ENCODE measurements at places on chromosomes 7 and 10.

- no peak for DNase-seq
Measured at GRCh38 chr10:50855015-50855414, 30.4 kb downstream of the A1CF start.

GRCh38 chr7:142968229-142968628, 6.1 kb upstream of the KEL start:
- DNase-seq, result no peak

DNA sequence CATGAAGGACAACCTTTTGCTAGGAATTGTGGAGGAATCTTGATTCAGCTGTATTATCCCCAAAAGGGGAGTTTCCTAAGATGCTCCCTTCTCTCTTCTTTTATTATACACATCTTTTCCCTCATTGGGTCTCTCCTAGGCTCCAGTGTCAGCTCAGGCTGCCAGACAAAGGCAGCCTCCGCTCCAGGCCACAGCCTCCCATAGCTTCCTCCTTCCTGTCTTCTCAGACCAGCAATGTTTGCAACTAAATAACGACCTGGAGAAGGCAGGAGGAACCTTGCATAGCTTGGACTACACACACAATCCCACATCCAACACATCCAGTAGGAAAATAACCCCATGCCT, 12.3 kb downstream of the SFXN3 start:
- no peak for DNase-seq

GRCh38 chr10:118971187-118971586, 58.3 kb upstream of the NANOS1 start:
- DNase-seq, result no peak

GRCh38 chr7:2641406-2642393, 9.9 kb downstream of the TTYH3 start:
- peak; percentile 93 for DNase-seq

- DNase-seq, result no peak
Measured at GRCh38 chr10:4688601-4689000, 137.4 kb upstream of the AKR1E2 start.

- no peak for DNase-seq
Measured at GRCh38 chr7:80946858-80947257, 28.0 kb upstream of the SEMA3C start.

- no peak for DNase-seq
Measured at GRCh38 chr10:48237259-48238250, 36.9 kb downstream of the FRMPD2 start.

GRCh38 chr10:84317174-84317573, 11.2 kb upstream of the CCSER2 start:
- no peak for DNase-seq

GRCh38 chr7:149525280-149525679, 27.7 kb upstream of the ZNF746 start:
- DNase-seq, result no peak

DNA sequence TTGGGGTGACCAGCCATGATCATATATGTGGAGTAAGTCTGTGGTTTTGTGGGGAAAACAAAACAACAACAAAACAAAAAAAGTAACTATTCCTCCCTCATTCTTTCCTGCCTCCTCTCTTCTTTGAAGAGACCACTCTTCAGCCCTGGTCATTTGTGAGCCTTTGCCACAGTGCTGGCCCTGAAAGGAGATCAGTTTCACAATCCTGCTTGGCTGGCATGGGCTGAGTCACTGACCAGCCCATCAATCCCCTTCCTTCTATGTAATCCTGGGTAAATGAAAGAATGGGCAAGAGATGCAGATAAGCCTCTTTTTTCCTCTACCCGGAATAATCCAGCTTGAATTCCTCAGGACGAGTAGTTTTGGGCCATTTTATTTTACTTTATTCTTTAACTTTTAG, 13.6 kb downstream of the CSTF2T start:
- DNase-seq, result no peak

DNA sequence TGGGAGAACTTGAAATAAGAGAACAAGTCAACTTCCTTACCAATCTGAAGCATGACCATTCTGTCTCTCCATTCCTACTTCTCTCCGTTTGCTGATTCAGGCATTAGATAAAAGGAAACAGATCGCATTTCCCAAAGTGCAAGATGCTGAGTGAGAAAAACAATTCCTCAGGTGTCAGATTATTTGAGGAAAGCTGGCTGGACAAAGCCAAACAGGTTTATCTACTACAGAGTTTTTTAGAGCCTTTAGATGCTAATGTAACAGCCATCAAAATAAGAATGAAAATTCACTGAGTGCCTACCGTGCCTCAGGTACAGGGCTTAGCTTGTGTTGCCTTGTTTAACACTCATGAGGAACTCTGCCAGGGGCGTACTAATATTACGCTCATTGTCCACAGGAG, 135.9 kb upstream of the MBL2 start:
- no peak for DNase-seq

GRCh38 chr7:75925717-75926435, 10.9 kb downstream of the POR start:
- DNase-seq, result no peak

GRCh38 chr7:17355050-17355449, 56.6 kb downstream of the AHR start:
- DNase-seq, result no peak

- peak; percentile 29 for DNase-seq
Measured at GRCh38 chr10:60384708-60385398, 4.8 kb downstream of the ANK3 start.

DNA sequence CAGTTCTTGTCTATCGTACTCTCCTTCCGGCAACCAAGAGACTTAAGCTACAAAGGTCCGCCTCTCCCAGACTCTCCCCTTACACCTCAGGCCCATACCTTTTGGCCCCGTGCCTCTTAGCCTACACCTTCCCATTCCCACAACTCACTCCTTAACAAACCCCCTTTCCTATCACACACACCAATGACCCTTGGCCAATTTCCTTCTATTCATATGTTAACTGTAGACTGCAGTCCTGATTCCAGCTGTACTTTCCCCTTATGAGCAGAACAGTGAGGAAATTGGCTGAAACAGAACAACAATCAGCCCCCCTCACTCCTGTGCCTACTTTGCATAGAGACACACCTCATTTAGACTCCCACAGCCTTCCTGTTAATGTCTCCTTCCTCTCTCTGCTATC, 1.4 kb upstream of the TMEM139 start:
- no peak for DNase-seq

DNA sequence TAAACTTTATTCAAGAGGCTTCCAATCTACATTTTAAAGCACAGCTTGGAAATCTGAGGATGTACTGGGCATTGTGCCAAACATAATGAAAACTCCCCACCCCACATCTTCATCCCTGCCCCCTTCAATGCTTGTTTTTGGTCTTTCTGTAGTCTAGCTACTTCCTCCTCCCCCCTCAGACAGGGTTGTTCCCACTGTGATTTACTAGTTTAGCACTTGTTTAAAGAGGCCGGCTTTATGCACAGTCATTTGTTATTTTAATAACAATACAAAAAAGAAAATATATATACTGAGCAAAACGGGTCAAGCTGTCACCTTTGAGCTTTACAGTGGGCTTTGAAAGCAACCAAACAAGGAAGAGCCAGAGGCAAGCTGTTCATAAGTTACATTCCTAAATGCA, 132.6 kb downstream of the CHRM2 start:
- no peak for DNase-seq

DNA sequence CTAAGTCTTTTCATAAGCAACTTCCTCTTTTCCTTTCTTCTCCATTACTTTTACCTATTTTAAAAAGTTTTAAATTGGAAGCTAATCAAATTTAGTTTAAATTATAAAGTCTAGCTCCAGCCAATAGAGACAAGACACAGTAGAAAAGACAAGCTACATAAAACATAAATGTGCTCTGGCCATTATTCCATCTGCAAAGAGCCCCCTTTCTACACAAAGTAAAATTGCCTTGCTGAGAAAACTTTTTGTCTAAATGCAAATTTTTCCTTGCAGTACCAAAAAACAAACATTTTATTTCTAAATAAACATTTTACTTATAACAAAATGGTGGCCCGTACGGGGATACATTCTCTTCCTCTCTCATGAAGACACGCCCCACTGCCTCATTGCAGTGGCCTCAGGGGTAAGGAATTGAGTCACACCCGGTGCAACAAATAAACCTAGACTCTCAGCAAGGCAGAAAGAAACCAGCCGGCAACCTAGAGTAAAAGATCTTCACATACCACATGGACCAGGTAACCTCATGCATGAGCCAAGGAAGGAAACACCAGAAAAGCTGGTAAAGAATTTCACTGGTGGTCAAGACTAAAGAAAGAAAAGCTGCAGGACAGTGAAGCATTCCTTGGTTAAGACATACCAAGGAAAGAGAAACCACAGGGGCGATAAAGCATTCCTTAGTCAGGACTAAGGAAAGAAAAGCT, 71.6 kb upstream of the ZNF746 start:
- no peak for DNase-seq

GRCh38 chr10:8507156-8507555, 452.7 kb downstream of the GATA3 start:
- no peak for DNase-seq

DNA sequence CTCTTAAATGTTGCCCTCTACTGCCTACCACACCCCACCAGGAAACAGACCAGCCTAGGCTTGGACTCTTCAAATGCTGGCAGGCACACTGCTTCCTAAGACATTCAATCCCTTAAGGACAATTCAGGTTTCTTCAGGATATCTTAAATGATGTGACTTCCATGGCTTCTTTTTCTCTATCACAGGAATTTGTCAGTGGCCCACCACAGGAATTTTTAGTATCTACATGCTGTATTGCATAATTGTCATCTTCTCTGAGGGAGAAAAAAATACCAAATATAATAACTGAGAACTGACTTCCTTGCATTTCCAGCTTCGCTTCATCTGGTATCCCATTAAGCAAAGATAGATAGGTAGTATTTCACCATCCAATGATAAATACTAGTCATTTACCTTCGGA, 129.3 kb downstream of the WNT2 start:
- no peak for DNase-seq

DNA sequence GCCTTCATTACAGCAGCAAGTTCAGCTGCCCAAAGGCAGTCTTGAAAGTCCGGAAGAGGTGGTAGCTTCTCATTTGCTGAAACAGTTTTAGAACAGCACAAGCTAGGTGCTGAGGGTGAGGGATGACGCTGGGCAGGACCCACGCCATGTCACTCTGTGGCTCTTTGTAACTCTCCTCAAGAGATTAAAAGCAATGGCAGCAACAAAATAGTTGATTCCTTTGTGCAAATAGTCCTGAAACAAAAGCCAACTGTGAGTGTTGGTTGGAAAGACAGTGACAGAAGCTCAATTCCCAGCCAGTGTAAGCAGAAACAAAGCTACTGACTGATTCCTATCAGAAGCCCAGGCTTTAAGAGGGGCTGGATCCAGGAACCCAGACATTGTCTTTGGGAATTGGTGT, 47.6 kb upstream of the AQP1 start:
- DNase-seq, result no peak

- no peak for DNase-seq
Measured at GRCh38 chr10:51288511-51288910, 214.2 kb downstream of the PRKG1 start.

GRCh38 chr10:103069453-103070331, 123.4 kb downstream of the NT5C2 start:
- DNase-seq, result peak; percentile 58

- peak; percentile 66 for DNase-seq
Measured at GRCh38 chr10:12299222-12299965, 50.0 kb upstream of the CAMK1D start.

DNA sequence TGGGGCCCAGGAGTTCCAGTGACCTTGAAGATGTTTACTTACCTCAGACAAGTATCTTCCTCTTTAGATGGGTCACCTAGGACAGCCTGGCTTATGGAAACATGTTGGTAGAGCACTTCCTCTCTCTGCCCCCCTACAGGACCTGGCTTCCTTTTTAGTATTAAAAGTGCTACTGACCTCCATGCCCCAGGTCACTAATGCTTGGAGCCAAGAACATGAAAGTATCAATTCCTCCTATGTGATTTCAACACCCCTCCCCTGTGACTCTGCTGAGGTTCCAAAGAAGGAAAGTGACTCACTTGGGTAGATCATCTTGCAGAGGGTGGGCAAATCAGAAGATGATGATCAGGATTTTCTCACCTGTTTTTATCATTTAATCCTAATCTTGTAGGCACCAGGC, 125.3 kb upstream of the CCDC6 start:
- DNase-seq, result no peak

- DNase-seq, result peak; percentile 52
Measured at GRCh38 chr10:1737222-1738061, at the start of gene ADARB2. TSS of gene ADARB2 (minus strand) at chr10:1737525.

GRCh38 chr7:136492366-136492765, 376.1 kb upstream of the CHRM2 start:
- DNase-seq, result no peak

DNA sequence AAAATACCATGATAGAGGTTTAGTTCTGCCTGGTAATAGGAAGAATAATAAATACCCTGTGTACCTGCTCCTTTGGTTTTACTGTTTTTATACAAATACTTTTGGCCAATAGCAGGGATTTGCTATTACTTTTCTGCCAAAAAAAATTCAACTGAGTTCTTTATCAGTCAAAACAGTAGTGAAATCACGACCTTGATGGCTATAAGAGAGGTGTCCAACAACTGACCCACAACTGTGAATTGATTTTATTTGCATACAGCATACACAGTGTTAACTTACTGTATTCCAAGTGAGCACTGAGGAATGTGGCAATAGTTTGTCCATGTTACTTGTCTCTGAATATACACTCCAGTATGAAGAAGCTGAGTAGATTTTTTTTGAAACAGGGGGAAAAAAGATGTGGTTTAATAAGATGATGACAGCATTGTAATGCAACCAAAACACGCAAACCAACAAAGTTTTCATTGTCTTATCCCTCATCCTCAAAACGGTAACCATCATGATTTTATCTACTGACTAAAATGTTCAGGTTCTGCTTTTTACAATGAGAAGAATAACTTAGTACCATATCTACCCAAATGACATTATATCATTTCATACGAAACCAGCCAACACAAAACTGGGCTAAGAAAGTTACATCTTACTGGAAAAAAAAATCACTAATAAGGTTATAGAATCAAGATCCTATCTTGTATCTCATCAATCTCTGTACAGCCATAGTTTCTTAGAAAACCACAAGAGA, 63.3 kb downstream of the GSAP start:
- no peak for DNase-seq

DNA sequence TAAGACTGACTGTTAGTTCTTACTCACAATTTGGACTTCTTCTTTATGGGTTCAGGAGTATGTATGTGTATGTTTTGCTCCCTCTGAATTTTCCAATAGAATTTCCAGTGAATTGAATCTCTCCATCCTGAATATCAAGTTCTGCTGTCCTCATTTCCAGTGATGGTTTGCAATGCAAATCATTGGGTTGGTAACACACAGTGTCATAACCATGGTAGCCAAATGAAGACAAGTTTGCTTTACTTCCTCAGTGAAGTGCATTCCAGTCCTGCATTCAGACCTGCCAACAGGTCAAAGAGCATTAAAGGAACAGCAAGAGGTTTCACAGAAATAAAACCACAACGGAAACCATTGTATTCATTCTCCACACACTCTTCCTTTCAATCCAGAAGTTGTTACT, 15.2 kb downstream of the ITPRID1 start:
- no peak for DNase-seq

DNA sequence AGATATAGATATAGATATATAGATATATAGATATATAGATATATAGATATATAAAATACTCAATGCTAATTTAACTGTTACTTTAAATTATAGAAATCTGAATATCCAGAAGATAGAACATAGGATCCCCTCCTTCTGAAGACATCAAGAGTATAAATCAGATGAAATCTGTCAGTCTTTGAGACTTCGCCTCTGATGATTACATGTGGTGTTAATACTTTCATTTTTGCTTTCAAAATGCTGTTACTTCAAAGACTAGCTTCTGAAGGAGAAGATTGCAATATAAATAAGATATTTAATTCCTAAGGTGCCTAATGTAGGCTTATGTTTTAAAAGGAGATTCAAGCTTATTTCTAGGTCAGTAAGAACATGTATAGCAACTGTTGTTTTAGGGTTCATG, 180.4 kb downstream of the TSPAN12 start:
- DNase-seq, result no peak

GRCh38 chr10:104601166-104601565, 39.9 kb upstream of the SORCS3 start:
- DNase-seq, result no peak
